Stimulated activated CD4-positive, alpha-beta T cell treated with anti-CD3 and anti-CD28 coated beads, Interleukin-1b, Interleukin-23, amount 100 ng/mL, for 1 hour (primary cell): ENCODE measurements at places on chromosomes 12 and 14.

- DNase-seq: no peak
Observed at GRCh38 chr14:73743431-73743931, 29.3 kb upstream of the PNMA1 start.

DNA sequence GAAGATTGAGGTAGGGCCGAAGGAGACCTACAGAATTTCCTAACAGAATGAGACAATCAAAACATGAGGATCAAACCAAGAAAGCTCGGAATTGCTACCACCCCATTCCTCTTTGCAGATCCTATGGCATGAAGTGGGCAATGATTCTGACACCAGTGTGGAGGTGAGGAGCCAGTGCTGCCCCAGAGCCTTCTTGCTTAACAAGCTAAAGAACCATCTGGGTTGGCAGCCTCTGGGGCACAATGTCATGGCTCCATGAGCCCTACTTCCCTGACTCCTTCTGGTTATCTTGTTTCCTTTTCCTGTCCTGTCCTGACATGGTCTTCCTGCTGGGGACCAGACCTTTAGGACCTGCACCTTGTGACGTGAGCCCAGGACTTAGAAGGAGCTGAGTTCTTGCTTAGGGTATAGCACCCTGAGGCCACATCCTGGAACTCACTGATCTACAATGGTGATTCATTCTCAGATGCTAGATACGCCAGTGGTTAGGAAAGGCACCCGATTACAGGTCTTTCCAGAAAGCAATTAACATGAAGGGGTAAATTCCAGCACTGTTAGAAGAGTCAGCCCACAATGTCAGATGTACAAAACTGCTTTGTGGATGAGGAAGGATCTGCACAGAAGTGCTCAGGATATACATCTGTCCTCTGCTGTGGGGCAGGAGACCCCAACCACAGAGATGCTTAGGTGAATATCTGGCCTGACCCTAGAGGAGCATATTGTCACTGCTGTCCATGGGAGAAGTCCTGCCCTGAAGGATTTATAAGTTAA lies 324.2 kb downstream of the ZFP36L1 start:
- no peak for DNase-seq

- no peak for DNase-seq
Observed at GRCh38 chr12:45756666-45757065, 27.2 kb downstream of the ARID2 start.

DNA sequence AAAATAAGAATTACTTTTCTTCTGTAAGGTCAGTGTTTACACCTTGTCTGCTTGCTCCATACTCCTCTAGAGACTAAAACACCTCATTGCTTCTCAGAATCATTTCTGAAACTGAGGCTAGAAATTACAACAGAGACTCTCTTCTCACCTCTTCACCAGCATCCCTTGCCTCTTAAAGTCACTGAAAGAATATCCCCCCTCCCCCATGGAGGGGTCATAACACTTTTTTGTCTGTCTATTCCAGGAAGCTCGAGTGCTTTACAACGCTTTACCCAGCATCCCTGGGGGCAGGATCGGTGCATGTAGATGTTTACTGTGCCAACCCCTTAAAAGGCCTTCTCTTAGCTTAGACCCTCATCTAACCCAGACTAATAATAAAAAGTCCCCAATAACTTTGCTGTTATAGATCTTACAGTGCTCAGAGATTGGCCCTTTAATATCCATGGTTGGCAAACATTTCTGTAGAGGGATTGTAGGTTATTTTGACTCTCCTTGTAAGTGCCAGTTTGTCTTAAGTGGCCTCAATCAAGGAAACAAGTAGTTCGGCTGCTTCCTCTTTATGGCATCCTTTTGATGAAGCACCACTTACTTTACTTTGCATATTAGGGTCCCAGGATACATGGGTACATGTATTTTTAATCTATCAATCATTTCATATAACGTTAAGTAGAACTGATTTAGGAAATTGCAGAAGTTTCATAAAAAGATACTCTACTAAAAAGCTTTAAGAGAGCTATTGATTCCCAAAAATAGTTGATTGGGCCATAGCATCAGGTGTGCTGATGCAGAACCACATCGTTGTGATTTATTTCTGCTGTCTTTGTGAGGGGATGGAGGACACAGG lies 29.3 kb downstream of the PRKCH start:
- DNase-seq: no peak

DNA sequence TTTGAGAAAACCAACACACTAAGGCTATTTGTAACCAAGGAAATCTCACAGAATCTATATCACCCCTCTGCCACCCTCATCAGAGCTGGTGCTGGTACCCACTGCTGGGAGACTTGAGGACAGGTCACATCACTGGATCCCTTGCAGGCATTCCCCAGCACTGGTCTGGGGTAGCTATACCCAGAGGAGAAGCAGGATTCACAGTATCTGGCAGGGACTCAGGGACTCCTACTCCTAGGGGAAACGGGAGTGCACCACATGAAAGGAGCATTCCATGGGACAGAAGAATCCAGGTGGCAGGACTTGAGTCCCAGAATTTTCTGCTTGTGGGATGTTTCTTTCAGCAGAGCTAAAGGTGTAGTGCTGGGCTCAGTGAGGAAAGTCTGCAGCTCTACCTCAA lies 223.2 kb downstream of the ADGRD1 start:
- no peak for DNase-seq

GRCh38 chr14:45785240-45785639 lies 532.2 kb upstream of the MIS18BP1 start:
- DNase-seq: no peak

DNA sequence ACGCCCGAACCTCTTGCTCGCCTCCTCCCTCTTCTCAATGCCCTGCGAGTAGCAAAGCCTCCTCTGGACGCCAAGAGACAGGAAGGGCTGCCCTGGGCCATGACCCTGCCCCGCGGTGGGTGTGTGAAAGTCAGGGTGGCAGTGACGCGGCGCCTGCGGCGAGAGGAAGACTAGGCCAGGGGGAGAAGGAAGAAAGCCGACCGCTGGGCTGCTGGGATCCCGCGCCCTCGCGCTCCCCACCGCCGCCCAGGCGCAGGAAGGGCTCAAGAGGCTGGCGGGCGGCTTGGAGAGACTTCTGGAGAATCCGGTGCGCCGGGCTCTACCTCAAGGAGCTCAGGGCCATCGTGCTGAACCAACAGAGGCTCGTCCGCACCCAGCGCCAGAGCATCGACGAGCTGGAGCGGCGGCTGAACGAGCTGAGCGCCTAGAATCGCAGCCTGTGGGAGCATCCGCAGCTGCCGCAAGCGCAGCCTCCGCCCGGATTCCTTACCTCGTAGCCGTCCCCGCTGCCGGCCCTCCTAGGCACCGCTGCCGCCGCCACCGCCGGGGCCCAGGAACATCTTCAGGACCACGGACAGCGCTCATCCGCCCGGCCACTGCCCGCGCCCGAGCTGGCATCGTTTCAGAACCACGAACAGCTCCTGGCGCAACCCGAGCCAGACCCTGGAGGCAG lies 105.0 kb upstream of the PRB2 start:
- DNase-seq: peak; percentile 63

- peak; percentile 40 for DNase-seq
Observed at GRCh38 chr14:98138666-98139065, 1133.3 kb downstream of the BCL11B start.

DNA sequence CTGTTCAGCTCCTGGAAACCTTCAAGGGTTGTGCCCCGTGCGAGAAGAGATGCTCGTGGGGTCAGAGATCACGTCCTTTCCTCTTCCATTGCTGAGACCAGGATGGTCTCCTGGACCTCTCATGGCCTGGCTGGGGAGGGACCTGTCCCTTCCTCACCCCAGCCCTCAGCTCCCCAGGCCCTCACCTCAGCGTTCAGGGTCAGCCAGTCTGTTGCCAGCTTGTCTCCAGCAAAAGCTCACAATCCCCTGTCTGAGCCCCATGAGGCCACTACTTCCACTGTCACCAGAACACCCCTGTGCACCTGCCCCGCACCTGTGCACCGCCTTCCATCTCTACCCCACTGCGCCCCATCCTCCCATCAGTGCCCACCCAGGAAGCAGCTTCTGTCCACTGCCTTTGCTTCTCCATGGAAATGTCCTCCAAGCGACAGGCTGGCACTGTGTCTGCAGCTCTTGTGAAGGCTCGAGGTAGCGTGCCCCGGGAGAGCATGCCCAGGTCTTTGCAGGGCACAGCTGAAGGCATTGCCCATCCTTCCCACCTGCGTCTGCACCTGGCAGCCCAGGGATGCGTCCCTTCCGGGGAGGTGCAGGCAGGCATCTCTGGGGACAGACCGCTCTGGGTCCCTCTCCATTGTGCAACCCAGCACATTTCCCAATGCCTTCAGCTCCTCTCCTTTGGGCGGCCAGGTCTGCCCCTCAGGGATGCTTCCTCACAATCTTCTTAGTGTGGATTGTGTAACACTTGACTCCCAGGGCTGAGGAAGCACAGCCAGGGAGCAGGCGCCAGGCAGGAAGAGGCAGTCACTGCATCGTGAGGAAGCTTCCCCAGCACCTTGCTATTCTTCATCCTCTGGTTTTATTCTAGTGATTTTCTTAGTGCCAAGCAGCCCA lies 179.6 kb downstream of the ADGRD1 start:
- no peak for DNase-seq

DNA sequence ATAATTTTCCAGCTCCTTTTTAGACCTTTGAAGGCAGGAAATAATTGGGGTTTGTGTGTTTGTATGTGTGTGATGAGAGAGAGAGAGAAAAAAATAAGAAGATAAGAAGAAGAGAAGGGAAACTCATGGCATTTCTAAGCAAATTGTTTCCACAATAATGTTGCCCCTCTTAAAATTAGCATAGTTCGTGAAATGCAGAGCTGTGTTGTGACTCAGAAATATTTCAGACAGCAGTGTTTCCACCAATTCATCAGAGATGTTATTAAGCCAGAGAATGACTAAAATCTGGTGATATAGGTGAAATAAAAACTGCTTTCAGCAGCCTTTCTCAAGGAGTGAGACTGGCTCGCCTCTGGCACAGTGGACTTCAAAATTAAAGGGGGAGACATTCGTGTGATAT lies 65.9 kb upstream of the ARHGAP5 start:
- DNase-seq: no peak

DNA sequence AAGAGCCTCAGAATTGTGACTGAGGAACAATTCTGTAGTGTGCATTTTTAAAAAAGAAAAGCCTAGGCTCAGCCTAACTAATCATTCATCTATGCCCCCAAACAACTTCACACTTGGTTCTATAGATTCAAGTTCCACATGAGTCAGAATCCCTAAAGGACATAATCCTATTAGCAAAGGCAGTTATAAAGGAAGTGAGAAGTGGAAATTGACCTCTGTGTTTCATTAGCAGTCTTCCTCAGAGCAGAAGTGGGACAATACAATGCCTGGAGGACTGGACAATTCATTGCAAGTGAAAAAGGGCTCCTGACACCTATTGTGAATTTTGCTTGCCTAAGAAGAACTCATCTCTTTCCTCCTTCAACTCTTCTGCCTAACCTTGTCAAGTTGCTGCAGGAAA lies 222.3 kb downstream of the PTPRO start:
- no peak for DNase-seq

DNA sequence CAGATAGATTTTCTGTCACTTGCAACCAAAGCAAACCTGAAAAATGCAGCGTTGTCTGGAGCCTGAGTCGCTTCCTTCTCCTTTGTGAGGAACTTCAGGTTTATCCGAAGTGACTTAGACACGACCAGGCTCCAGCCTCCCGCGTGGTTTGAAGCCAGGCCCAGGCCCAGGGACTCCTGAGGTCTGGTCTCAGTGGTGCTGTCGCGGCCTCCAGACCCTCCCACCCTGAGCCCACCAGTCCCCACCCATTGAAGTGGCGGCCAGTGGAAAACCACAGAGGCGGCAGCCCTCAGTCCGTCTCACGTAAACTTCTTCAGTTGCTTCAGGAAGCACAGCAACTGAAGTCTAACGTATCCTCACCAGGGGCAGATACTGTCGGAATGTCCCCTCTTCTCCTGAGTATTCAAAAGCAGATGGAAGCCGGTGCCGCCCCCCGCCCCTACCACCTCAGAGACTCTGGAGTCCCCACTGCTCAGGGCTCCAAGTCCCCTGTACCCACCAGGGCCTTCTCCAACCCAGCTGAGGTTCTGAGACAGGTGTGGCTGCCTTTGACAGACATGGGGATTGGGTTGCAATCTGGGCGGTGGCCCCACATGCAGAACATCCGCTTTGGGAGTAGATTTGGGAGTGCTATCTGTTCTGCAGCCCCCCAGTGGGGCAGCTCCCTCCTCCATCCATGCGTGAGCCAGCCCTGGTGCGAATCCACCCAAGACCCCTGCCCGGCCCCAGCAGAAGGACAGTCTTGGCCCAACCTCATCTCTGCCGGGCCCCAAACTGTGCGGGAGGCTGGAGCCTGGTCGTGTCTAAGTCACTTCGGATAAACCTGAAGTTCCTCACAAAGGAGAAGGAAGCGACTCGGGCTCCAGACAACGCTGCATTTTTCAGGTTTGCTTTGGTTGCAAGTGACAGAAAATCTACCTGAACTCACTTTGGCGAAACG lies 26.6 kb upstream of the GALNT9 start:
- DNase-seq: no peak

GRCh38 chr12:43964961-43965360 lies 129.1 kb downstream of the TMEM117 start:
- DNase-seq: no peak

GRCh38 chr12:112992541-112993398 lies 14.5 kb downstream of the OAS2 start:
- peak; percentile 23 for DNase-seq

- DNase-seq: no peak
Observed at GRCh38 chr12:21542403-21542802, 16.3 kb downstream of the SPX start.

GRCh38 chr14:74545386-74545785 lies 51.8 kb downstream of the ISCA2 start:
- no peak for DNase-seq

GRCh38 chr12:50100561-50100960 lies 3.2 kb upstream of the GPD1 start:
- DNase-seq: no peak
